ENCODE measurements at places on chromosomes 12 and 14.

DNA sequence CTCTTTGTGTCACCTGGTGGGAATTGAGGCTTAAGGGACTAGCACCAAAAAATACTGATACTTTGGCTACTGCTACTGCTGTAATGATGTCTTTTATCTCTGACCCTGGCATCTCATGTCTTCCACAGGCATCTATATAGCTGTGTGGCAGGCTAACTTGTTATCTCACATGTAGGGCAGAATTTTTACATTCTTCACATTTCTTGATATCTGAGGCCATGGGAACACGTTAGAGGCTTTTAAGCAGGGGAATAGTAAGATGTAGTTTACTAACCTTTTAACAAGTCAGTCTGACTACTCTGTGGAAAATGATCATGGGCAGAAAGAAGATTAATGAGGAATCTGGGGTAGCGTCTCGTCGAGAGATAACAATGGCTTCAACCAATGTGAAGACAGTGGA lies 498.4 kb downstream of the PCNX1 start:
- no peak for DNase-seq

GRCh38 chr14:74551431-74552371 lies 58.1 kb downstream of the ISCA2 start:
- DNase-seq: peak; percentile 92

- no peak for DNase-seq
These were observed 41.5 kb upstream of the LTBP2 start for GRCh38 chr14:74653386-74654138.

DNA sequence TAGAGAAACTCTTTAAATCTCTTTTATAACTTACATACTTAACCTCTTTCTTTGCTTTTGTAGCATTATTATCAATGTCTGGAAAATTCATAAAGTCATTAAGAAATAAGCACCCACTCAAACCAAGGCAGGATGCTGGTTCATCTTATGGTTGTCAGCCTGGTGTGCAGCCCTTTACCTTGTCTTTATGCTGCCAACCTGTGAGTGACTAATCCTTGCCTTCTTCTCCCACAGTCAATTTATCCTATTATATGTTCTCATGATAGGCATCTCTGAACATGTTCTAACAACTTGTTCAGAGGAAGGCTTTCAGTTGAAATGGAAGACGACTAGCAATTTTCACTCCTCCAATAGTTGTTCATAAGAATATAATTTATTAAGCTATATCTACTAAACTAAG lies 186.9 kb upstream of the CAND1 start:
- DNase-seq: no peak

DNA sequence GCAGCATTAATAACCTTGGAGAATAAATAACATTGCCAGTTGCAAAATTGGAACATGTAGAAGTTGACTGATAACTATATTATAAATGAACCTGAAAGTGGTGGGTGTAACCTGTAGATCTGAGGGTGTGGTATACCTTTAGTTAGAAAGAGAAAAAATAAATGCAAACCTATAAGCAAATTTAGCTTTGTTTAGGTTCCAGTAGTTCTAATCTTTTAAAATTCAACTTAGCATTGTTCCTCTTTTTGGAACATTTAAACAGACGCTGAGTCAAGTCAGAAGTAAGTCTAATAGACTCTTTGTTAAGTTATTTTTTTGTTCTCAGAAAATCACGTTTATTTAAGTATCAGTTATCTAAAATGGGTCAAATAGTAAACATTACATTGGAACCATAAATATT lies 120.0 kb downstream of the DNAI7 start:
- DNase-seq: no peak

- peak; percentile 84 for DNase-seq
These were observed 11.6 kb downstream of the SIX1 start for GRCh38 chr14:60637479-60638315.

GRCh38 chr12:92445253-92446082 lies 257.3 kb upstream of the PLEKHG7 start:
- peak; percentile 55 for DNase-seq

DNA sequence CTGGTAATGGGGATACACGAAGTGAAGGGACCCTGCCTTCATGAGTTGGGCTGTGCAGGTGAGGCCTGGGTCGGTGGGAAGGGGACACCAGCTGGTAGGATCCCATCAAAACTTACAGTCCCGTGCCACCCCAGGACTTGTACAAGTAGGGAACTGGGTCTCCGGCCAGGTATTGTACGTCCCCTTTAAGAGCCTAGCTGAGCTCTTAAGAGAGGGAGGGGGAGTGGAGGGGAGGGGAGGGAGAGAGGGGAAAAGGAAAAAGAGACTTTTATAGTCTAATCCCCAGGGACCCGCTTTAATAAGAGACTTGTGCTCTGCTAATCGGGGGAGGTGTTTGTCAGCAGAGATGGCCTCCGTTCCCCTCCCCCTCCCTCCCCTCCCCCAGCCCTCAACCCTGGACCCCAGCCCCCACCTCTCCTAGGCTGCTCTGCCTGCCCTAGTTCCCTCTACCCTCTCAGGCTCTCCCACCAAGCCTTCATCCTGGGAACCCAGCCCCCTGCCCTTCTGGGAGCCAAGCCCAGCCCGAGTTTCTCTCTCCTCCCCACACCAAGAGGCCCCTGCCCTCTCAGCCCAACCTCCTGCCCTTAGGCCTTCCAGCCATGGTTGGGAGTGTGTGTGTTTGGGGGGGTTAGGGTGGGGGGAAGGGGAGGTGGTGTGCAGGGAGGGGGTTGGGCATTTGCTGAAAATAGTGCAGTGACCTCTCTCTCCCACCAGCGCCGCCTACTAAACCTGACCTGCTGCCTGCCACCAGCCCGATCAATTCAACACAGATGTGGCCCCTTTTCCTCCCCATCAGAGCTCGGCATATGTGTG lies 2.6 kb downstream of the GDF11 start:
- DNase-seq: peak; percentile 76

- DNase-seq: no peak
These were observed 129.4 kb downstream of the SYNE2 start for GRCh38 chr14:63982156-63982555.

GRCh38 chr12:66118240-66118891 lies 12.2 kb downstream of the LLPH start:
- no peak for DNase-seq

GRCh38 chr12:50192908-50193307 lies 25.7 kb upstream of the CERS5 start:
- DNase-seq: no peak

GRCh38 chr14:31080056-31080455 lies 53.9 kb upstream of the STRN3 start:
- DNase-seq: no peak

DNA sequence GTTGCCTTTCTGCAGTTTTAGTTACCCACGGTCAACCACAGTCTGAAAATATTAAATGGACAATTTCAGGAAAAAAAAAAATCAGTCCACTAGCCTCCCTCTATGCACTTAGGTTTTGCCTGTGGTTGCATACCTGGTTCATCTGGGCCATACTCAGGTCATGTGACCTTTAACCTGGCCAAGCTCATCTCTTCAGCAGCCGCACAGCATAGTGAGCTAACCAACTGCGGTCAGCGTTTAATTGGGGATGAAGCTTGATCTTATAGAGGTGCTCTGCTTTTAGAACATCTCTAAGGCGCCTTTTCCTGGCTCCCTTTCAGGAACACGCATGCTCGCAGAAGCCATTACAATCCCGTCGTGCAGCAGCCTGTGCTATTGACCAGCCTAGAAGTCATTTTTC lies 177.2 kb upstream of the HMGA2 start:
- DNase-seq: no peak

DNA sequence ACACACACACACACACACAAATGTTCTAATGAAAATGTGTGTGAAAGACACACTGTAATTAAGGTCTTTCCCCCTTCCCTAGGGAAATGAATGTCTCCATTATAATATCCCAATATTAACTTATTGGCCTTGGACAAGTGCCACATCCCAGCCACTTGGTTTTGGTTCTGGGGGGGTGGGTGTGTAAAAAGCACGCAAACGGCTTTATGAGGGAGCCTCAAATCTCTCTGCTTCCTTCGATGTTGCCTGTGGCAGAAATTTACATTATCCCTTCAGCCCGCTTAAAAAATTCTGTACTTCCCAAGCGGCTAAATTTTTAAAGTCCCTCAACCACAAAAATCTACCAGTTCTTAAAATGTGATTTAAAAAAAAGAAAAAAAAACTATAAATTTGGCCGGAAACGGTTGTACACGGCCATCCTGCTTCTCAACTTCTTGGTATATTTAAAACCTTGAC lies 432 bp downstream of the C14orf93 start:
- DNase-seq: no peak

DNA sequence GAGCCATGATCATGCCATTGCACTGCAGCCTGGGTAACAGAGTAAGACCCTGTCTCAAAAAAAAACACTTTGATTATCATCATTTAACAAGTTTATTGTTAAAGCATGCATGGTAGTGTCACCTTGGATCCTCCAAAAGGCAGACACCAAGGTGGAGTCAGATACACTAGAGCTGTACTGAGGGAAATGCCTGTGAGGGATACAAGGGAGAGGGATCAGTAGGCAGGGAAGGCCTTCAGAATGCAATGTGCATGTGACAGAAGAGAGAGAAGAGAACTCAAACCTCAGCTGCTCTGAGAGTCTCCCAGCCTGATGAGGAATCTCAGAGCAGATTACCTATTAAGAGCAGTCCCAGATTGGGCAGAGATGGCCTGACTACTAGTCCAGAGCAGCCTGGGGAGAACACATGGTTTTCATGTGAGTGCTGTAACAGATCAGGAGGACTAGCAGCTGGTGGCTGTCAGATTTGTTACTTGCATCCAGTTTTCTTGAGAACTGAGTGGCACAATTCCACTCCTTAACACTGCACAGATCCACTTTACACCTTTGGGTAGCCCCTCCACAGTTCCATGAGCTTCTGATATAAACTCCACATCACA lies 38.0 kb upstream of the A2ML1 start:
- no peak for DNase-seq

- DNase-seq: peak; percentile 42
These were observed 2.5 kb downstream of the PTGDR start for GRCh38 chr14:52269982-52270381.

DNA sequence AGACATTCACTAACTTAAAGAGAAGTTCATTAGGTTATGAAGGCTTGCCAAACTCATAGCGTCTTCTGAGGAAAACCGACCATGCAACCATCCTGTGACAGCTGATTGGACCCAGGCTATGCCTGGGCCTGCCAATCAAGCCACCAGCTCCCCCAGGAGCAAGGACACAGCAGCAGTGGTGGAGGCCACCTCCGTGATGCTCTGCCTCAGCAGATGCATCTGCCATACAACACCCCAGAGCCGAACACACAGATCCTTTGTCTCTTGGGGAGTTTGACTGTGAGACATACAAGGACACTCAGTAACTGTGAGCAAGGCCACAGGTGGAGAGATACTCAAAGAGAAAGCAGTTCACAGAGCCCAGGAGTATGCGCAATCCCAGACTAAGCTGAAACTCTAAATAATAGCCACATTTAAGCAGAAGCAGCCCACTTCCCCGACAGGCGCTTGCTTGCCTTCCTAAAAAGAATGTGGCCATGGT lies 10.0 kb upstream of the CNIH1 start:
- DNase-seq: no peak

DNA sequence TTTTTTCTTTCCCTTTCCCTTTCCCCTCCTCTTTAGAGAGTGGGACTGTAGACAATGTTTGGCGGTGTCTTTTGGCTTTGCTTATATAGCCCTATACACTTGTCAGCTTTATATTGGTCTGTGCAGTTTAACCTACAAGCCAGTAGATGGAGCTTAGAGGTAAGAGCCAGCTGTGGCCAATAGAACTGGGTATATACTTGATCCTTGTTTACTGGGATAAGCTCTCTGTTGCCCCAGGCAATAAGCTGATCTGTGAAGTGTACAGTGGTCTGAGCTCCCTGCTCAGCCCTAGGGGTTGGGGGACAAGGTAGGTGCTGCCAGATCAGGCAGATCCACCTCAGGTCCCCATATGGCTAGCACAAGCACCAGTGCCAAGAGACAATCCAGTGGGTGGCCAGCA lies 434.1 kb downstream of the NOVA1 start:
- DNase-seq: no peak

GRCh38 chr14:68665131-68665530 lies 127.7 kb downstream of the ZFP36L1 start:
- DNase-seq: no peak

GRCh38 chr12:119676573-119676972 lies 8.6 kb downstream of the PRKAB1 start:
- no peak for DNase-seq
